ENCODE measurements at places on chromosomes 6 and 20.

GRCh38 chr20:49529470-49529869, 38.5 kb downstream of the PTGIS start:
- DNase-seq, result peak; percentile 81

DNA sequence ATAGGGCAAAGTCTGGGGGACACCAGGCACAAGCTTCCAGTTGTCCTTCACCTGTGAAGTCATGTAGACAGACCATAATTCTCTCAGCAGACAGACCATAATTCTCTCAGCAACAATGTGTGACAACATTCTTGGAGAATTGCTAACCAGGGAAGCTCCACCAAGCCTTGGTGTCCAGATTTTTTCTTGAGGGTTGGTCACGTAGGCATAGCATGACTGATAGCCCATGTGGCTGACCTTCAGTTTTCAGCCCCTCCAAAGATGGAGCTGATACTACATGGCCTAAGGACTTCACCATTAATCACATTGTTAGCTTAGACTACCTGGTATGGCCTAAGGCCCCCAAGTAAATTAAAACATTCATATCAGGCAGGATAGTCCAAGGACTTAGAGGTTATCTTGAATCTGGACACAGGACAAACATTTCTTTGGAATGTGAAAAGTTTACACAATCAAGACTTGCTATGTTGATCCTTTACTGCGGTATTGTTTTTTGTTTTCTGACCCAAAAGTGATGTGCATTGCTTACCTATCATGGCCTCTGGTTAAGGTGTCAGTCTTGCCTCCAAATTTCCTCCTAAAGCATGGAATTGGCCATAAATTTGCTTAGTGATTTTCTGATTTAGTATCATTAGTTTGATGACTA, 76.9 kb downstream of the CEP57L1 start:
- no peak for DNase-seq

DNA sequence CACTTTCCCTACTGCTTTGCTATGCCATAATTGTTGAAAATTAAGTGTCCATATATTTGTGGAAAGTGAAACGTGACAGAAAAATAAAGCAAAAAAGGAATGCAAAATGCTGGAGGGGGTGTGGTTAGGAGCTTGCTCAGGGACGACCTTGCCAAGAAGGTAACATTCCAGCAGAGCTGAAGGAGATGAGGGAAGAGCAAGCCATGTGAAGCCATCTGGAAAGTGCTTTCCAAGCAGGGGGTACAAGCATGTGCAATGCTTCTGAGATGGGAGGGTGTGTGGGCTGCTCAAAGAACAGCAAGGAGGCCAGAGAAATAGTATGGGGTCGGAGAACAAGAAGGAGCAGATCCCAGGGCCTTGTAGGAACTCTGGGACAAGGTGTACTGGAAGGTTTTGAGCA, 161.7 kb downstream of the ISM1 start:
- no peak for DNase-seq

- no peak for DNase-seq
Measured at GRCh38 chr6:44388887-44389286, 1.4 kb downstream of the CDC5L start.

GRCh38 chr6:166850677-166851076, 105.7 kb downstream of the RNASET2 start:
- DNase-seq, result no peak
